ENCODE measurements at places on chromosomes 13 and 19. TPM values are rescaled to one million over a fixed set of nuclear protein-coding genes. Genes with fewer than 3 reads are reported as not detected.
A peak's percentile ranks its signal among the peaks of the same experiment; 100 is the strongest.

RFPL4A gene
- total RNA-seq = not detected

- DNase-seq = no peak
These were observed 25.9 kb downstream of the RCN3 start for GRCh38 chr19:49553451-49554271.

GRCh38 chr13:20258208-20258962 is 26.3 kb upstream of the GJB6 start:
- no peak for DNase-seq

ATP4A gene
- not detected for total RNA-seq

KLK8 gene
- total RNA-seq = 46.2 TPM

GRCh38 chr13:97367016-97367822 is 66.8 kb upstream of the RAP2A start:
- peak; percentile 22 for DNase-seq

GRCh38 chr19:19540064-19540714 is 2.1 kb downstream of the CILP2 start:
- no peak for DNase-seq

PSG2 gene
- total RNA-seq = not detected

ADGRE2 gene
- total RNA-seq = 1.9 TPM

PSG7 gene
- total RNA-seq = not detected

PEAK3 gene
- total RNA-seq = not detected

GRCh38 chr13:76038920-76039716 is 403.0 kb downstream of the LMO7 start:
- DNase-seq = no peak

URAD gene
- total RNA-seq = 0.32 TPM

DNA sequence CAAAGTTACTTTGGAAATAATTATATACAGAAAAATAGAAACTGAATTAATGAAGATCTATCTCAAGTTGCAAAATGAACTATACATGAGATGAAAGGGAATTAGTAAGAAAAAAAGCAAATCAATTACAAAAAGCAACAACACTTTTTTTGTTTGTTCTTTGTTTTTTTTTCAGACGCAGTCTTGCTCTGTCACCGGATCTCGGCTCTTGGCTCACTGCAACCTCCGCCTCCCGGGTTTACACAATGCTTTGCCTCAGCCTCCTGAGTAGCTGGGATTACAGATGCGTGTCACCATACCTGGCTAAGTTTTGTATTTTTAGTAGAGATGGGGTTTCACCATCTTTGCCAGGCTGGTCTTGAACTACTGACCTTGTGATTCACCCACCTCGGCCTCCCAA is 2.2 kb downstream of the ZNF415 start:
- DNase-seq = no peak

CILP2 gene
- total RNA-seq = 0.16 TPM

SPTBN4 gene
- total RNA-seq = 1.6 TPM

- DNase-seq = no peak
These were observed 166.8 kb downstream of the DCT start for GRCh38 chr13:94312511-94313216.

DNA sequence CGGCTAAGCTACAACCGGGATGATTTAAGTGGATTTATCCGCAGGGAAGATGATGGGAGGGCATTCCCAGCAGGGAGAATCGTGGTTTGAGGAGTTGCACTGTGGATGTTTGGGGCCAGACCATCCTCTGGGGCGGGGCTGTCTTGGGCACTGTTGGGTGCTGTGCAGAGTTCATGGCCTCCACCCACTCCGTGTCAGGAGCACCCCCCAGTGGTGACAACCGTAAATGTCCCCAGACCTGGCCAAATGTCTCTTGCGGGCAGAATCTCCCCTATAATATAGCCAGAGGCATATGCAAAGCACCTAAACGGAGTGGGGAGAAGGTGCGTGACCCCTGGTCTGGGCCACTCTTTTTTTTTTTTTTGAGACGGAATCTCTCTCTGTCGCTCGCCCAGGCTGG is 40.2 kb downstream of the SMIM24 start:
- no peak for DNase-seq

FOXA3 gene
- 0.33 TPM for total RNA-seq

PDE4A gene
- 5.6 TPM for total RNA-seq

CATSPERD gene
- total RNA-seq = not detected

- no peak for DNase-seq
These were observed 51.9 kb downstream of the DNM2 start for GRCh38 chr19:10769533-10770491.

- DNase-seq = no peak
These were observed 3.8 kb downstream of the ZNF792 start for GRCh38 chr19:34960103-34960805.

SF3A2 gene
- 32.6 TPM for total RNA-seq

- DNase-seq = no peak
These were observed 23.7 kb downstream of the KLF5 start for GRCh38 chr13:73082471-73082870.

DNA sequence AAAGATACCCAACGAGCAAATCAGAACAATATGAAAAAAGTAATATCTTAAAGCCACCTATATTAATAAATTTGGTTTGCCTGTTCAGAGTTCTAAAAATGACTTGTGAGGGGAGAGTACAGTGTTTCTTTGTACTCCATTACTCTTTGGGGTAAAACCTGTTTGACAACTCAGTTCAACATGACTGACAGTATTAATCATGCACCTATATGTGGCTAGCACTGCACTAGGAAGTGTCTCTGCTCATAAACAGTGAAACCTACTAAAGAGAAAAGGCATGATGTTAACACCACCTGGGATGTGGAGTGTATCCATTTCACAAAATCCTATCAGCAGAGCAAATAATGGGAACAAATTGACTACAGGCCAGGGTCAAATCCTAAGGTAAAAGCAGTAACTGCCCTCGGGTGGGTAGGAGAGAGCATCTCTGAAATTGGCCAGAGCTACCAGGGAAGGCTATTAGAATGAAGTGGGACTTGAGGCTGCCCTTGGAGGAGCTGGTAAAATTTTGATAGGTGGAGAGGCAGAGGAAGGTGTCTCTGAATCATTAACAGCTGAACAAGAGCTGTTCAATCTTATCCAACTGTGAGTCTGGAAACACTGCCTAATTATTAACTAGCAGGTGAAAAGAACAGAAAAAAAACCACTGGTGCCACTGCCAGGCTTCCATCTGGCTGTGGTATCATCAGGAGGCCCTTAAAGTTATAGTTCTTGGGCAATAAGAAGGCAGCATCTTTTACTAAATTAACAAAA is 365.1 kb downstream of the DNAJC15 start:
- no peak for DNase-seq

CD70 gene
- total RNA-seq = not detected

RAB20 gene
- total RNA-seq = 30.0 TPM

DNA sequence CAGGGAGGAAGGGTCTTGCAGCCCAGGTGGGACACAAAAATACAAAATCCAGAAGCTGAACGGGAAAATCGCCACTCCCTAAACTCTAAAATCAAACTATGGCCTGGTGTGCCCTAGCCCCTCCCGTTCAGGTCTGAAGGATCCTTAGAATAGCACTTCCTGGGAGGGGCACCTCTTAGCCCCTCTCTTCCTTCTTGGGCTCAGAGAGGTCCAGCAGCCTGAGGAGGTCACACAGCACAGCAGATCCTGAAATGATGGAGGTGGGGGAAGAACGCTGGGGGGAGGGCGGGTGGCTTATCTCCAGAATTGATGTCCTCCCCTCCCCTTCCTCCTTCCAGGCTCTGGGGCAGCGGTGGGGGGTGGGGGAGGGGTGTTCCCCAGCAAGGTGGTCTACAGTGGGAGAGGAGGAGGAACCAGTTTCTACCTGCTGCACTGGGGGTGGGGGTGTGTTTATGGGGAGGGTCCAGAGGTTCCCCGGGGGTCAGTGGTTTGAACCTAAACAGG is 1.9 kb downstream of the DIRAS1 start:
- DNase-seq = no peak

S1PR2 gene
- total RNA-seq = 13.1 TPM

SPRED3 gene
- 0.29 TPM for total RNA-seq

LRG1 gene
- 5.7 TPM for total RNA-seq

DOCK6 gene
- total RNA-seq = 59.3 TPM

- DNase-seq = no peak
These were observed 128.8 kb upstream of the ARGLU1 start for GRCh38 chr13:106696719-106697118.

DNA sequence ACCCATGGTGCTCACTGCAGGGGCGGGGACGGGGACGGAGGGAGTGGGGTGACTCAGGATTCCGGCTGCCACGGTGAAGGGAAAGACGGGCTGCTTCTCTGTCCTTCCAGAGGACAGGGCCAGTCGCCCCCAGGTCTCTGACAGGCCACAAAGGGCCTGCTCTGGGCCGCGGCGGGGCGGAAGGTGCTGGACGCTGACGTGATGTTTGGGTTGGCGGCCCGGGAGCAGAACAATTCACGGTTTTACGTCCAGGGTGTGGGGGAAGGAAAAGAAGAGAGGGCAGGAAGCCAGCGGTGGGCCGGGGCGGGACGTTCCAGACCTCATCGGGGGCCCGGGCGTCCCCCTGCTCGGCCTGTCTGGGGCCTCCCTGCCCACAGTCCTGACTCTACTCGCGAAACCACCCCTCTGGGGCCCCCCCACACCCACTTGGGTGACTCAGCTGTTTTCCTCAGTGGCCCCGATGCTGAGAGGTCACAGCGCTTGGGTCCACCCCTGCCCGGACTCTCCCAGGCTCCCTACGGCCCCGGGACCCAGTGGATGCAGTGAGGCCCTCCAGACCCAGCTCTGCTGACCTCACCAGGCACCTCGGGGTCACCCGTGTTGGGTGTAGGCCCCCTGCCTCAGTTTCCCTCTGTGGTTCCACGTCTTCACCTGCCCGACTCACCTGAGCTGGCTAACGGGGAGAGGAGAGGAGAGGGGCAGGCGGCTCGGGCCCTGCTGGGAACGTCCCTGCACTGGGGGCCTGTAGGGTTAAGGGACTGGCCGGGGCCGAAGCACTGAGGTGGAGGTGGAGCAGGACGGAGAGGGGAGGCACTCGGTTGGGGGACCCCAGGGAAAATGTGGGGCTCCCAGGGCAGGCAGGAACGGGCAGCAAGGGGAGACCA is 29.2 kb downstream of the PIP5K1C start:
- DNase-seq = no peak

GRCh38 chr13:113937073-113937472 is 36.8 kb downstream of the C13orf46 start:
- no peak for DNase-seq

DNA sequence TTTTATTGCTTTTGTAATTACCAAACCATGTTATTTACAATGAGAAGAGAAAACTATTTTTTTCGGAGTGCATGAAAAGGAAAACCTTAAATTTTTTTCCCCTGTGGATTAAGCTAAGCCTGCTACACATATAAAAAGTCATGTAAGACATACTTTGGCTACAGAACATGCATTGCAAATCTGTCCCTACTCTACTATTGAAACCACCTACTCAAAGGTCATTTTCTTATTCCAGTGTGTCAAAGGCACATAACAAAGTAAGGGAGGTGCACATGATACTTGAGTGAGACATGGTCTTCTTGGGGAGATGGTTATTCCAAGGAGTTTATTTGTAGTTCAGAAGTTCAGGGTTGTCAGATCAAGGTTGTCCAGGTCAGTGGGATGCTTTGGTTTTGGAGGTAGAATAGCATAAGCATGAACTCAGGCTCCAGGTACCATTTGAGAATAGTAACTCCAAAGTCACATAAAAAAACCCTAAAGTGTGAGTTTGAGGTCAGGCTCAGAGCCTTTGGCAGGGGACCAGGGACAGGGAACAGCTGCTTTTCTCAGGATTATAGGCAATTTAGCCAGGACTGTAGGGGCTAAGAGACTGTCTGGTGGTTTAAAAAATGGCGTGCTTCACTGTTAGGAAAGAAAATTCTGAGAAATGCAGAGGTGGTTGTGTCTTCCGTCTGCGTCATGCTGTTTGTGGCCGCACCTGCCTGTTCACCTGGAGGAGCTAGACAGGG is 15.4 kb downstream of the FARP1 start:
- DNase-seq = no peak

KCTD12 gene
- total RNA-seq = 65.9 TPM

ATXN8OS gene
- not detected for total RNA-seq

GRCh38 chr13:50731400-50731799 is 112.1 kb downstream of the DLEU7 start:
- peak; percentile 22 for DNase-seq

DNA sequence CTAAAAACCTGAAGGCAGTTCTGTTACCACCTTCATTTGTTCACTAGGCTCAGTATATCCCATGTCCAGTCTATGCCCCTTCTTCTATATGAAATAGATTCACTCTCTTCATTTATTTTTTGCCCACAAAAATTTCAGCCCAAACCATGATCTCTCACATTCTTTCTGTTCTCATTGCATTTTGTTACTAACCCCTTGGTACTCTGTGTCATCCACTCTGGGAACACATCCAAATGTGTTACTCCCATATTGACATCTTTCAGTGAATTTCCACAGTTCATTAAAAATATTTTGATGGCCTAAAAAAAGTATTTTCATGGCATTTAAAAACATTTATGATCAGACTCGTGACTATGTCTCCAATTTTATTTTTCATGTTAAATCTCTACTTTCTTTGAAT is 378.9 kb downstream of the SLITRK1 start:
- no peak for DNase-seq

Measured in breast epithelium (tissue), 4 donors.